T follicular helper cell (primary cell): ENCODE measurements at places on chromosomes 6 and 20.

DNA sequence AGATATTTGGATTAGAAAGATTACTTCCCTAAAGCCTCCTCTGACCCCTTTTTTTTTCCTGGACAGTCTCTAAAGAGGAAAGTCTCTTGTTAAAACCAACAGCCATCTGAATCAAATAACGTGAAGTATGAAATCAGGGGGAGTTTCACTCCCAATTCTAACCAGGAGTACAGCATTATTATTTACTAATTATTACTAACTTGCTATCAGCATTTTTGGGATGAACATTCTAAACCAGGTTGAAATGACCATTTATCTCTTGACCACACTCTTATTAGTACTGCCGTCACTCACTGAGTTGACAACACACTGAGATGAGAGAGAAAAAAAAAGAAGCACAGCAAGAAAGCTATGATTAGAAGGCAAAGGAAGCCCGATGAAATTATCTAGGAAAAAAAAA, 114.4 kb upstream of the BCLAF1 start:
- DNase-seq, result no peak

DNA sequence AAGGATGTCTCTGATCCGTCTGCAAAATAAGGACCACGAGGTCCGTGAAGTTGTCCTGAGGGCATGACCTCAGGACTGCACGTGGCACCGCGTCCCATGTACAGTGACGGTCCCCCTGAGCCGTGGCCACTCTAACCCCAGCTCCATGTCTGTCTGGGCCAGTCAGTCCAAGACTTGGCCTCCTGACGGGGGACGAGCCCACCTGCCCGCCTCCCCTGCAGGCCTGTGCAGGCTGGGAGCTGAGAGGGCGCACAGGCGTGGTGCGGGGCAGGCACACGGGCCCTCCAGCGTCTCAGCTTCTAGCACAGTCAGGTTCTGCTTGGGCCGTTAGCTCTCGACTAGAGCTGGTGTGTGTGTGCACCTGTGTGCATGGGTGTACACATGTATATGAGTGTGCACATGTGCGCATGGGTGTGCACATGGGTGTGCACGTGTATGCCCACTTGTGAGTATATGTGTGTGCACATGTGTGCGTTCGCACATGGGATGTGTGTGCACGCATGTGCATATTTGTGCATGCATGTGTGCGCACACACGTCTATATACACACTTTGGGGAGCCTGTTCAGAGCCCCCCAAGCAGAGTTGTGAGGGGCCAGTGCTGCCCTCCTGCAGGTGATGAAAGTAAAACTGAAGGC, 307.0 kb downstream of the TAF4 start:
- DNase-seq, result no peak

- no peak for DNase-seq
Observed at GRCh38 chr20:8540466-8540865, 408.4 kb downstream of the PLCB1 start.

GRCh38 chr6:109925075-109925474, 53.0 kb upstream of the GPR6 start:
- DNase-seq, result no peak

GRCh38 chr6:102026649-102027048, 633.1 kb downstream of the GRIK2 start:
- no peak for DNase-seq

DNA sequence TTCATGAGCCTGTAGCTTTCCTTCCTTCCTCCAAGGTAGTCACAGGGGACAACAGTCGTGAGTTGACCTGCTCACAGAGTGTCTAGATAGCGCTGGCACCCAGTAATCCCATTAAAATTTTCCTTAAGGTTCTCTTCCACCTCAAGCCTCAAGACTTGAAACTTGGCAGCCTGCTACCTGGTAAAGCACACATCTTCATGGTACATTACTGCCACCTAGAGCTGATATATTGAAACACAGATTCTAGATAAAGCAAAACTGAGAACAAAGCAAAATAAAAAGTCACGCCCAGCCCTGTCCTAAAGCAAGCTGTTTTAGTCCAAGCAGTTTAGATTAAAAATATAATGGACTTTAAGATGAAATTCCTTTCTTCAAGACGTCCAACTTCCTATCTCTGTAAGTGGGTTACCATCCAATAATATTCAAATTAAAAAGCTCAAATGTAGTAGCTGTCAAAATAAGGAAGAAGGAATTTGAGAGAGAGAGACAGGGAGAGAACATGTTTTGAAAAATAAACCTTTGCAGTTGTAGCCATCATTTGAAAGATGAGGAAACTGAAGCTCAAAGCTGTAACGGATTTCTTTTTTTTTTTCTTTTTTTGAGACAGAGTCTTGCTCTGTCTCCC, 50.7 kb upstream of the CD83 start:
- no peak for DNase-seq

DNA sequence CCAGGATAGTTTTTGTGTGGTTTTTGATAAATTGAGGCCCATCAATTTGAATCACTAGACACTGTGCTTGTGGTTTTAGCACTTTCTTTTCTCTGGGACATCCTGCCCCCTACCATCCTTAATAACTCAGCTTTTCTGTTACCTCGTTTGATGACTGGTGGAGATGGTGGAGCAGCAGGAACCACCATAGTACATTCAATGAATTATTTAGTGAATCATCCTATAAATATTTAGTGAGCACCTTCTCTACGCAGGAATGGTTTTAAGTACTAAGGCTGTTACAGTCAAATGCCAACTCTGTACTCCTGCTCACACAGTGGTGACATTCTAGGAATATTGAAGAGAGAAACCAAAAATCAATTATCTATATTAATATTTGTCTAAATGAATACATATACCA, 585.2 kb downstream of the HAO1 start:
- no peak for DNase-seq

- DNase-seq, result no peak
Observed at GRCh38 chr20:51563486-51564332, 21.2 kb upstream of the NFATC2 start.

DNA sequence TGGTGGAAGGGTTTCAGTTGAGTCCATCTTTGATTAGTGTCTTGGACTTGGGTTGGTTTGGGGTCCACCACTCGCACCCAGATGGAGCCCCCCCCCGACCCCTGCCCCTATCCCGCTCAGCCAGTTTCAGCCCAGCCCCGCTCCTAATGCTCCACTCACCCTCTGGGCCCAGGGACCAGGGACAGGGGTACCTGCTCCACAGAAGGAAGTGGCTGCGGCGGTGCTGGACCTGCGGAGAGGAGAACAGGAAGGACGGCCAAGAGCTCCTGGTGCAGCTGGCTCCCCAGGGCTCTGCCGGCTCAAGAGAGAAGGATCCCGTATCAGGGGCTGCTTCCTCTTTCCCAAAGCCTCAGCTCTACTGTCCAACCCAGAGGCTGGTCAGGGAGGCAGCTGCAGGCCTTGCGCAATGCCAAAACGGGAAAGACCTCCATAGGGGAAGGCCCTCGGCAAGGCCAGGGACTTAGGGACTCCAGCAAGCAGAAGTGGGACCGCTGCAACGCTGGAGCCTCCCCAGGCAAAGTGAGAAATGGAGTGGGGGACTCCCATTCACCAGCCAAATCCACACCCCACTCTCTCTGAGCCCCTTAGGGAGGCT, at the start of gene SIGLEC1:
Gene SIGLEC1, minus strand, starts transcription at position 322 of the 595 bp plus-strand sequence. CDS start 5,472 bp downstream, outside the sequence.
- no peak for DNase-seq

- no peak for DNase-seq
Observed at GRCh38 chr6:16399158-16399557, 160.8 kb downstream of the GMPR start.

DNA sequence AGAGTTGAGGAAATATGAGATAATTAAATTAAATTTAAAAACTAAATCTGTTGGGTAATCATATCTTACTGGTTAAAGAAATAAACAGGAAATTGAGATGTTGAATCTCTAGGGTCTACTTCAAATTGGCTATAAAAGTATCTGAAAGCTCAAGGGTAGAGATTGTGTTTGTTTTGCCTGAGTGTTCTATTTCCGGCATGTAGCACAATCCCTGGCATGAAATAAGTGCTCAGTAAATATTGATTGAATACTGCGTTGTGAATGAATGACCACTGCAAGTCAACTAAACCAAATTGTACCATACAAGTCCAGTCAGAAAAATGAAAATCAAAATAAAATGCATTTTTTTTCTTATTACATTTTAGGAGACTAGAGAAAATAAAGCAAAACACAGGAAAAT, 709.8 kb downstream of the EPM2A start:
- no peak for DNase-seq

GRCh38 chr20:61099806-61100205, 152.3 kb upstream of the CDH4 start:
- no peak for DNase-seq

DNA sequence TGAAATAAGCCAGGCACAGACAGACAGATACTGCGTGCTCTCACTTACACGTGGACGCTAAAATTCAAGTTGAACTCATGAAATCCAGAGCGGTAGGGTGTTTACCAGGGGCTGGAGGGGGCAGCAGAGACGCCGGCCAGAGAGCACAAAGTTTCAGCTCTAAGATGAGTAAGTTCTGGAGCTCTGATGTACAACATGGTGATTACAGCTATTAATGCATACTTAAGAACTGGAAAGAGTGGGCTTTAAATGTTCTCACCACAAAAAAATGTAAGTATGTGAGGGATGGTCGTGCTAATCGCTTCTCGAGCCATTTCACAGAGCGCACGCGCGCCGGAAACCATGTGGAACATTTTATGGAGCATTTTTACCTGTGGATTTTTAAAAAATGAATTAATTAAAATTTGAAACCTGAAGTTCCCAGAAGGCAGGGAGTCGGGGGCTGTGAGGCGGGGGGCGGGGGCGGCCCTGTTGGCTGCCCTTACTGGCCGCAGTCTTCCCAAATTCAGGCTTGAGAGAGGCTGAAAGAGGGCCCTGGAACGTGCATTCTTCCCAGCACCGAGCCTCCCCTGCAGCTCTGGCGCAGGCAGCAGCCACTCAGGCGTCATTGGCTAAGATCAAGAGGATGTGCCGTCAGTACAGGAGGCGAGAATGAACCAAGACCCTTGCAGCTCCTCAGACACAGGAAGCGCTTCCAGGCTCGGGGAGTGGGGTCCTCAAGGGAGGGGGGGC, 8.5 kb upstream of the SLCO4A1 start:
- no peak for DNase-seq

DNA sequence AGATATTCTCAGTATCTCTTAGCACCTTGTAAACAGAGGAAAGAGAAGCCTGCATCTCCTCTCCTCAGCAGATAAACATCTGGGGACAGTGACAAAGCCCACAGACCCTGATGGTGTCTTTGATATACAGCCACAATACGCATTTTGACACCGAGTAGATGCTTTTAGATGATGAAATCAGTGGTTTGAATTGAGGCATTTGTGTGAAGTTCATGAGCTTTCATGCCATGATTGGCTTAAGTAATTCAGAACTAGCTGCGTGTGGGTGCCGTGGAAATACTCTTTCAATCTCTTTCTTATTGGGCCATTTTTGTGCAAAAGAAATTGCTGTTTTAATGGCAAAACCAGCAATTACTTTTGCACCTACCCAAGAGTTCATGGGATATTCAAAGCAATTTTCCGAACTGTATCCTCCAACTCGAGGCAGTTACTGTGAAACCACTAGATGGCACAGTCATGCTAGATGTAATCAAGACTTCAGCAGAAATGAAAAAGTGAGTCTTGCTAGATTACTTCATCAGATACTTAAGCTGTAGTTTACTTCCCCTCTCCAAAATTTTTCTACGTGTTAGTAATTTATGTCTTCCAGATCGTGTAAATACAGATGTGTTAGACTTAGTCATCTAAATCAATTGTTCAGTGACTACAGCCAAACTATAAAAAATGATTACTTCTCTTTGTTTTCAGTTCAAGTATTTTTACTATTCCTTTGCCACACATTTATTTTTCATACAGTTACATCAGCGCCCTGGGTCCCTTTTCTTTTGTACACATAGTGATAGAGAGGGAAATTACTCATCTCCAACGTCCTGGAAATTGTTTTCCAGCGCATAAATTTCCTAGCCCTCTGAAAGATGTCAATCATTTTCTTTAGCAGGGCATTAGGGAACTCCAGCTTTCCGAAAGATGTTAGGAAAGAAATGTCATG, 49.4 kb downstream of the IYD start:
- no peak for DNase-seq

DNA sequence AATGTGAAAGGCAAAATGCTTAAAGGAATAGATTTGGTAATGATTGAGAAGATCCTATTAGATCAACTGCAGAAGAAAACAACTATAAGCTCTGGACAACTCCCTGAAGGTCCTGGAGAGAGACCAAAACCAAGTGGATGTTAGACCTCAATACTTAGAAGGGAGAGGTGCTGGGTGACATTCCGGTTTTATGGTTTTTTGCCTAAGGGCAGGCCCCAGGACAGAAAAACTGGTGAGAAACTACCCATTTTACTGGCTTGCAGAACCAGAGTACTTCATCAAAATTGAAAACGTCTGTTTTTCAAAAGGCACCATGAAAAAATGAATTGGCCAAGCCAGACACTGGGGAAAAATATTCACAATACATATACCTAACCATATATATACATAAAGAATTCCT, 26.3 kb downstream of the SAMHD1 start:
- DNase-seq, result no peak

- DNase-seq, result no peak
Observed at GRCh38 chr20:51759769-51760510, 8.2 kb downstream of the ATP9A start.

GRCh38 chr20:1209447-1210387, 6.5 kb downstream of the C20orf202 start:
- DNase-seq, result no peak

DNA sequence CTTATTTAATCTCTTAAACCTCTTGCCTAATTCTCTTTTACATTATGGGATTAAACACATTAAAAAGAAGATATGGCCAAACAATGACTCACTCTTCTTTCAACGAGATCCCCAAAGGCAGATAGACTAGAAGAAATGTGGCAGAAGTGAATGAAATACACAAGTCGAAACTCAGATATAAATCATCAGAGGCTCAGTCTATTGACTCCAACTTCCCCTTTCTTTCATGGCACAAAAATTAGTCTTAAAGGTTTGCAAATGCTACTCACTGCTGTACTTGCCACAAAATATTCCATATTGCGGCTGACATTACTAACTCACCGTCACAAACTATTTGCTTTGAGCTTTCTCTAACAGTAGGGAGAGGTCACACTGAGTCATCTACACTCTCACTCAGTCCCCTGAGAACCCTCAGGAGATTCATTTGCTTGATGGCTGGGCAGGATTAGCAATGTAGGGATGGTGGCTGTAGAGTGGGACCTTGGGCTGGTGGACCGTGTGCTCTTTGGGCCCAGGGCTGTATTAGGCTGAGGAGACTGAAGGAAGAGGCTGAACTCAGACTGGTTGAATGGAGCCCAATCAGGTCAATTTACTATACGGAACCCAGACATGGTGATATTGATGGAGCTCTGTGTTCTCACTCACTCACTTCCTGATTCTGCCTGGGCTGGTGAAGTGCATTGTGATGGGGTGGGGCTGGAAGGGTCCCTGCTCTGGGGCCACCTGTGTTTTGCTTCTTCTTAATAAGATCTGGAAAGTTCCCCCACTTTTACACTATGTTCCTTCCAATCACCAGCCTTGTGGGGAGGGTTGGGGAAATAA, 42.8 kb upstream of the UBR2 start:
- no peak for DNase-seq
